ENCODE measurements at places on chromosomes 13 and 19.

- no peak for DNase-seq
Observed at GRCh38 chr13:43767341-43767931, 19.3 kb downstream of the ENOX1 start.

DNA sequence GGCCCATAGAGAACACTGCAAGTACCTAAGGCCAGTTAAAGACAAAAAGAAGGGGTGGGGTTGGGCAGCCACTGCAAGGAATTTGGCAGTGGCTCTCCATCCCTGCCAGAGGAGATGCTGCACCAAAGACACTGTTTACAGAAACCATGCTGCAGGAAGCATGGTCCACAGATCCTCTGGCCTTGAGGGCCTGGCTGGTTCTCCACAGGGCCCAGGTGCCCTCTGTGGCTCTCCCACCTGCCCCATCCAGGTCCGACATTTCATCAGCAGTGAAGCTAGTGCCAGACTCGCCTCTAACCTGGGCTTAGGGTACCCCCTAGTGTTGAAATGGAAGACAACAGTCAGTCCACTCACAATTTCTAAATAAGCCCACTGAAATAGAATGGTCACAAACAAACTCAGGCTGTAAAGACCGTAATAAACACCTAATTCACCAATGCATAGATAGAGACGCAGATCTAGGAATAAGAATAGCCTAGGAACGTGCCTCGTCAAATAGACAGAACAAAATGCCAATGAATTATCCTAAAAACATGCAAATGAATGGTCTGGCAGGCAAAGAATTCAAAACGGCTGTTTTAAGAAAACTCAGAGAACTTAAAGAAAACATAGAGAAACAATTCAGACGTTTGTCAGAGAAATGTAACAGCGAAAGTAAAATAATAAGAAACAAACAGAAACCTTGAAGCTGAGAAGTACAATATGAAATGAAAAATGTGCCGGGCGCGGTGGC lies 23.3 kb downstream of the LYPD4 start:
- DNase-seq, result peak; percentile 14

DNA sequence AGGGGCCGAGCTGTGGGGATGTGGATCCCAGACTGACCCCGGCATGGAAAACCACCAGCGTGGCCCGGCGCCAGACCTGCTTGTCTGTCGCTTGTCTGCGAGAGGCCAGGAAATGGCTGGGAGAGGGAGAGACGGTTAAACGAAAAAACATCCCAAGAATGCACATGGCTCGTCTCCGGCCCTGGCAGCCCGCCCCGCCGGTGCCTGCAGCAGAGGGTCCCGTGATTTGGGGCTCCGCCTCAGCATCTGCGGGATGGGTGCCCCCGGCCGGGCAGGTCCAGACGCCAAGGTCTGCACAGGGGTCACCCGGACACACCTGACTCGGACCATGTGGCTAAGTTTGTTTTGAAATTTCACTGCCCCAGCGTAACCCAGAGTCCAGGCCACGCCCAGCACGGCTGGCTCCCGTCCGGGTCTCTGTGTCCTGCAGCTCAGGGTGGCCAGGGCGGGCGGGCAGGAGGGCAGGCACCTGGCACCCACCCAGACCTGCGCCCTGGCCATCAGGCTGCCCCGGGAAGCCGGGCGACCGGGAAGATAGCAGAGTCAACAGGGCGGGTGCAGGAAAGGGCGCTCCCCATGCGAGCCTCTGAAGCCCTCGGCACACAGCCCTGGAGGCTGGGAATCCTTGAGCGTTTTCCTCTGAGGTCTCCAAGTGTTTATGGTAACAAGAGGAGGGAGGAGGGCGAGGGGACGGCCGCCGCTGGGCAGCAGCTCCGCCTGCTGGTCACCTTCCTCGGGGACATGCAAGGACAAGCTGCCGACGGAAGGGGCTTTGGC lies 103.2 kb downstream of the GADD45B start:
- peak; percentile 53 for DNase-seq

DNA sequence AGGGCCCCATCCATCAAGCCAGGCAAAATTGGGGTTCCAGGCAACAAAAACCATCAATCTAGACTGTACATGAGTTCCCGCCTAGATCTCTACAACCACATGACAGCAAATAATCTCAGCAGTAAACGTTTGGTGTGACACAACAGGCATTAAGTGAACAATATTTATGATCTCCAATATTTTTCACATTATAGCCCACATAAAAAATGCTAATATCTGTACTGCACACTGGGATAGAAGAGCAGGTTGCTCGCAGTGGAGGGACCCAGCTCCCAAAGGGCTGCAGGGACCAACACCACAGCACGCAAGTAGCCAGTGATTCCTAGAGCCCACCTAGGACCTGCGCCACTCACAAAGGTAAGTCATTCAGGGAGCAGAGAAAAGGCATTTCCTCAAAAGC lies 25.9 kb downstream of the LATS2 start:
- no peak for DNase-seq

- DNase-seq, result no peak
Observed at GRCh38 chr13:87788363-87788762, 117.2 kb downstream of the SLITRK5 start.

All from stimulated activated CD4-positive, alpha-beta T cell treated with anti-CD3 and anti-CD28 coated beads, Interleukin-15, amount 100 ng/mL, for 48 hours (primary cell).